ENCODE measurements at places on chromosomes 12 and 14. TPM values are rescaled to one million over a fixed set of nuclear protein-coding genes. Genes with fewer than 3 reads are reported as not detected.

- no peaks in the 10 kb centered on the region for H3K27me3 ChIP-seq
- H3K4me1 ChIP-seq, result no peaks in the 10 kb centered on the region
- no peak for DNase-seq
- H3K36me3 ChIP-seq, result no peaks in the 10 kb centered on the region
- no peak overlapping the region for H3K27ac ChIP-seq
These were observed 53.0 kb upstream of the BCL11B start for GRCh38 chr14:99325016-99325415.

GRCh38 chr12:50111395-50111692 lies 692 bp upstream of the COX14 start:
- H3K36me3 ChIP-seq, result no peaks in the 10 kb centered on the region
- DNase-seq, result no peak
- no peak overlapping the region for H3K4me3 ChIP-seq
- peak overlapping the region; percentile 45 for H3K27ac ChIP-seq
- H3K4me1 ChIP-seq, result no peaks in the 10 kb centered on the region

DNA sequence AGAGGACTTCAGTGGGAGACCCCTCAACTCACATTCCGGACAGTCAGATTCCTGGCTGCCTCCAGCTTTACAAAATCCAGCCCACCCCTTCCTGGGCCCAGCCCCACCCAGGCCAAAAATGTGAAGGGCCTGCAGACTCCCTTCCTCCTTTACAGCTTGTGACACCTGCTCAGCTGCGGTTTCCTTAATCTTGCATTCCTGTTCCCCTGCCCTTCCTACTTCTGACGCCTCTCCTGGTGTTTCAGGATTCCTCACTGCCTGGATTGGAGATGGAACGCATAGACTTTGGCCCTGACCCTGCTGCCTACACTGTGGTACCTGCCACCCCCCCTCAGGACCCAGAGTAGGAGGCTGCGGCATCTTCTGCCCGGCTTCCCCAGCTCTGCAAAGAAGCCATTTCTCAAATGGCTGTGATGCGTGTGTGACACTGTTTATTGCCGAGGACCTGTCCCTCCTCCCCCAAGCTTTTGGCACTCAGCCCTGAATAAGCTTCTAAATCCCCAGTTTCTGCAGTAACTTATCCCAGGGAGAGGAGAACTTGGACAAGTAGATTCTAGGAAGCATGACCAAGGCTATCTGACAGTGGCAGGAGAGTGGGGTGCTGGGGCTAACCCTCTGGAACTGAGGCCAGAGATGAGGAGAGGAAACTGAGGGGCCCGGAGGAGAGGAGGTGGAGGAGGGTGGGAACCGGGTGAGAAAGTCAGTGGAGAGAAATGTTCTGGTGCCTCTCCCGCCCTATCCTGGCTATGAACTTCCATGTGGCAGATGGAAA lies 24.9 kb upstream of the BCDIN3D start:
- no peaks in the 10 kb centered on the region for H3K36me3 ChIP-seq
- peaks cover 8% of the 10 kb centered on the region for H3K4me1 ChIP-seq
- no peaks in the 10 kb centered on the region for H3K27me3 ChIP-seq
- DNase-seq, result no peak
- no peak overlapping the region for H3K4me3 ChIP-seq
- peak overlapping the region; percentile 22 for H3K27ac ChIP-seq

- no peaks in the 10 kb centered on the region for H3K4me1 ChIP-seq
- no peak overlapping the region for H3K4me3 ChIP-seq
- H3K27ac ChIP-seq, result no peak overlapping the region
- H3K27me3 ChIP-seq, result no peaks in the 10 kb centered on the region
- no peak for DNase-seq
- no peaks in the 10 kb centered on the region for H3K36me3 ChIP-seq
These were observed 44.6 kb downstream of the SRGAP1 start for GRCh38 chr12:63888908-63889635.

DNA sequence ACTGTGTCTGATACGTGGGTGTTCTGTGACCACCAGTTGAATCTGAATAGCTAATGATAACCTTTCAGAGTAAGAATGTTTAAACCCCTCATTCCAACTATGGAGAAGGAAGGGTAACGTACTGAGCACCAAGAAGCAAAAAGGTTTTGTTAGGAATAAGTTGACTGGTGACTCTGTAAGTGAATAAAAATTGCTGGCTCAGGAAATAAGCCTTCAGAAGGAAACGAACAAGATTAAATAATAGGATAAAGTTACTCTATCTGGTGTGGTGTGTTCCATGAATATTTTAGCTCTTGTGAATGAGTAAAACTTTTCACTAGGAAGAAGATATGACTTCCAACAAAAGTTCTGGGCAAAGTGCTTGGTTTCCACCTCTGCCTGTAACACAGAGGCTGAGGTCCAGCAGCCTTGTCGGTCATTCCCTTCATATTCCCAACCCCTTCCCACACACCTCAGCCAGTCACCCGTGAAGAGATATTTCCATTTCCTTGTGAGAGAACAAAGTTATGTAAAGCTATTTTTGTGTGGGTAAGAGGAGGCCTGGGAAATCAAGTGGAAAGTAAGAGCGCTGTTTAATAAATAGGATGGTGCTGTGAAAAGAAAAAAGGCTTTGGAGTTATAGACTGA lies 47.1 kb downstream of the ARF6 start:
- H3K27ac ChIP-seq, result no peak overlapping the region
- H3K4me1 ChIP-seq, result no peaks in the 10 kb centered on the region
- no peaks in the 10 kb centered on the region for H3K27me3 ChIP-seq
- DNase-seq, result no peak
- no peak overlapping the region for H3K4me3 ChIP-seq

- DNase-seq, result no peak
- H3K36me3 ChIP-seq, result no peaks in the 10 kb centered on the region
- no peaks in the 10 kb centered on the region for H3K4me1 ChIP-seq
- no peak overlapping the region for H3K27ac ChIP-seq
- H3K27me3 ChIP-seq, result no peaks in the 10 kb centered on the region
- H3K4me3 ChIP-seq, result no peak overlapping the region
These were observed 23.0 kb downstream of the ZBTB39 start for GRCh38 chr12:56983386-56983785.

DNA sequence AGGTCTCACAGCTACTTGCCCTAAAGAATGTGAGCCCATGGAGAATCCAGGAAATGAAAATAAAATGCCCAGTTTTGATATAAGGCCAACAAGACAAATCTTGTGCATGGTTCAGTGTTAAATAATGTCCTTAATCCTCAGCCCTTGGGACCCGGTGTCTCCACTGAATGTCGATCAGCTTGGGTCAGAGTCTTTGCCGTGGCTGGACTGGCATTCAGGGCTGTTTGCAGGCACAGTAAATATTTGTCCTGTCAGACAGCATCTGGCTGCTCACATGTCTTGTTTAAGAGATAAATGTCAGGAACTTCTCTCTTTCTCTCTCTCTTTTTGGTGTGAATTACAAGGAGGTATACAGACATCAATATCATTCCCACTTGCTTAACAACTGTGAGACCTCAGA lies 452.5 kb downstream of the FUT8 start:
- no peaks in the 10 kb centered on the region for H3K36me3 ChIP-seq
- no peaks in the 10 kb centered on the region for H3K4me1 ChIP-seq
- no peak overlapping the region for H3K27ac ChIP-seq
- no peak for DNase-seq

DNA sequence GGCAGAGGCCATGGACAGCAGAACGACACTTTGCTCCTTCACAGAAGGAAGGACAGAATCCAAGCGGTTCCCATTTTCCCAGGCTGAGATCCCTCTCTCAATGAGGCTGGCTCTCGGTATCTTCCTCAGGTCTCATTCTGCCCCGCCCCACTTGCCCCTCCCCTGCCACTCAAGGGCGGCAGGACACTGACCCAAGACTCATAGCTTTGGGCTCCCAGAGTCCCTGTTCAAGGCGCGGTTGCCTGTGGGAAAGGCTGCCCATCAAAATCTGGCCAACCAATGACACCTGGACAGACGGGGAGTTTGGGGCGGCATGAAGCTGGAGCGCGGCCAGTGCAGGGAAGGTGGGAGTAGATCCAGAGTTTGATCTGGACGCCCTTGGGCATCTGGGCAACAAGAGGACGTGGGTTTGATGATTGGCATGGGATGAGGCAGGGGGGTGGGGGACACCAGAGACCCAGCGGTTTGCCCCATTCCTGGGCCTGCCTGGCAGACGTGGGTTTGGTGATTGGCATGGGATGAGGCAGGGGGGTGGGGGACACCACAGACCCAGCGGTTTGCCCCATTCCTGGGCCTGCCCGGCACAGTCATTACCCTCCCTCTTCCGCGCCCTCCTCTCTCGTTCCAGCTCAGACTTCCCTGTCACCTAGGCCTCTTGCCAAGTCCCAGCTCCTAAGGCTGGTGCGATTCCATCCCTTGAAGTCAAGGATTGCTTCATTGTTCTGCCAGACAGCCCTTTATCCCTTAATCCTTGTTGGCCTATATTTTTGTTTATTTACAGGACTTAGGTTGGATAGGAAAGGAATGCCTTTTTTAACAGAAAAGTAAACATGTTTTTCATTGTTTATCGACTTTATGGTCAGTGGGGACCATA lies 92.1 kb downstream of the NINJ2 start:
- peak overlapping the region; percentile 46 for H3K4me3 ChIP-seq
- H3K27ac ChIP-seq, result peak overlapping the region; percentile 82
- H3K36me3 ChIP-seq, result no peaks in the 10 kb centered on the region

DNA sequence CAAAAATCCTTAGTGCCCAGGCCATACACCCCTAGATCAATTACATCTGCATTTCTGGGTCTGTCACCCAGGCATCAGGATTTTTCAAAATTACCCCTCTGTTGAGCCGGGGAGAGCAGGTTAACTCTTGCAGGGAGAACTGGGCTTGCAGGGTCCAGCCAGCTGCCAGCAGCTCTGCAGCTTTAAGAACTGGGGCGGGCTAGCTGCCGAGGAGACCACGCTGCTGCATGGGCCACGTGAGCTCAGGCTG lies at the start of gene DGLUCY:
Gene DGLUCY, plus strand, starts transcription at position 245 of the 250 bp plus-strand sequence. CDS start 46,222 bp downstream, outside the sequence.
- H3K4me3 ChIP-seq, result peak within 1 kb of the TSS; percentile 41
- peak; percentile 71 for DNase-seq
- H3K27ac ChIP-seq, result peak within 1 kb of the TSS; percentile 92

DNA sequence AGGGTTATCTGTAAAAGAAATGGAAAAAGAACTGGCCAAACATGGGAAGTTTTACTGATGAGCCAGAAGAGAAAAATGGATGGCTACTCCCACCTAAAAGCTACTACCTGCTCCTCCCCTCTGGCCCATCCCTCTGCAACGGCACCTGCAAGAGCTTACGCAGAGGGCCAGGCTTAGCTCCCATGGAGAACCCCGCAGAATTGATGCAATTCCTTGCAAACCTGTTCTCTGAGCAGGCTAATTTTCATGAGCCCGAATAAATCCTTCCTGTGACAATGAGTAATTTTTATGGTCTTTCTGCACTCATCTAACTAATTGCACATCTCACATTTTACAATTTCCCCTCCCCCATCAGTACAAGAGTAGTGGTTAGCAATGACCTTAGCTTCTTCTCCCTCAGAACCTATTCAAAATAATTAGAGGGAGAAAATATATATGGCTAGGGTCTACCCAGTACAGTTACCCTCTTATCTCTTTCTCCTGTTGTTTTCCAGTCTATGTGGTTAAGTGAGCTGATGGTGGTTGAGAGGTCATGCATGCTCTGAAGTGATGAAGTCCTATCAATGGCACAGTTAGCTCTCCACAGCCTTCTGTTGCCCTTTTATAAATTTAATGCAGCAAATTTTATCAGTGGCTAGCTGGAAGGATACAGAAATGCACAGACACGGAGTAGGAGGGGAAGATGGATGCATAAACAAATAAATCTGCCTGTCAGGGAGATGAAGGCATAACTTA lies 67.7 kb upstream of the NTF3 start:
- H3K27ac ChIP-seq, result no peak overlapping the region
- H3K27me3 ChIP-seq, result no peaks in the 10 kb centered on the region
- H3K4me1 ChIP-seq, result no peaks in the 10 kb centered on the region
- DNase-seq, result no peak
- H3K4me3 ChIP-seq, result no peak overlapping the region
- H3K36me3 ChIP-seq, result no peaks in the 10 kb centered on the region

DNA sequence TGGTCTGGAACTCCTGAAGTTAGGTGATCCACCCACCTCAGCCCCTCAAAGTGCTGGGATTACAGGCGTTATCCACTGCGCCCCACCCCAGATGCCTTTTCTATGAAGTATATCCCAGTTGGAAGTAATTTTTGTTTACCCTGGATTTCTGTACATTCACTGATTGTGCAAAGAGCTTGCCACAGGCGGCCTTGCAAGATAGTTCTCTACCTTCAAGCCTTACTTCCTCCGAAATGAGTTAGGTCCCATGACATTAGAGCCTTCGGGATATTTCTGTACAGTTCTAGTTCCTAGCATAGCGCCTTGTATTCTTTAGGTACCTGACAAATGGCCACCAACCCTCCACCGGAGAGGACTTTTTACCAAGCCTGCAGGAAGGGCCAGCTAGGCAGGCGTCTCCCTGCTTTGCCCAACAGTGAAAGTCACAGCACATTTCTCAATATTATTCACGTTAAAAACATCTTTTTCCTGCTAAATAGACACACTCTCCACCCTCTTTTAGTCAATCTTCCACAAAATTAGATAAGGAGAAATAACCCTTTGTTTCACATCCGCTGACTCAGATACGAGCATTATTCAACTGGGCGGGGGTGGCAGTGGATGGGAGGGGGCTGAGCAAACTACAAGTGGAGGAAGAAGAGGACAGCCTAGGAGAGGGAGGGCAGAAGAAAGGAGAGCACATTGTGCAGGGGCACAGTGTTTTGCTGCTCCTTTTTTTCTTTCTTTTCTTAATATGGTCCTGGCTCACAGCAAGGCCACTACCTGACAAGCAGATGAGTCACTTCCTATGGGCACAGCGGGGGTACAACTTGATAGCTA lies 40.0 kb upstream of the CAPRIN2 start:
- H3K27ac ChIP-seq, result no peak overlapping the region
- no peaks in the 10 kb centered on the region for H3K4me1 ChIP-seq
- DNase-seq, result no peak

- DNase-seq, result no peak
- H3K36me3 ChIP-seq, result no peaks in the 10 kb centered on the region
- no peaks in the 10 kb centered on the region for H3K27me3 ChIP-seq
- H3K4me1 ChIP-seq, result no peaks in the 10 kb centered on the region
These were observed 48.4 kb downstream of the TSPAN11 start for GRCh38 chr12:30974746-30975500.

GRCh38 chr12:52660934-52661499 lies 9.0 kb upstream of the KRT2 start:
- no peak for DNase-seq
- H3K27ac ChIP-seq, result no peak overlapping the region
- H3K27me3 ChIP-seq, result peaks cover 14% of the 10 kb centered on the region
- no peaks in the 10 kb centered on the region for H3K36me3 ChIP-seq
- H3K4me1 ChIP-seq, result no peaks in the 10 kb centered on the region
- H3K4me3 ChIP-seq, result no peak overlapping the region

GRCh38 chr12:31984806-31985591 lies 25.8 kb downstream of the RESF1 start:
- no peaks in the 10 kb centered on the region for H3K27me3 ChIP-seq
- DNase-seq, result no peak
- H3K4me1 ChIP-seq, result no peaks in the 10 kb centered on the region
- no peak overlapping the region for H3K4me3 ChIP-seq
- peaks cover 12% of the 10 kb centered on the region for H3K36me3 ChIP-seq

Gene GEMIN2
- total RNA-seq, result 13.2 TPM

Gene KERA
- total RNA-seq, result not detected

Gene PRB3
- total RNA-seq, result not detected

Gene CISTR
- not detected for total RNA-seq

Gene KLHL33
- 0.77 TPM for total RNA-seq

Gene KIF5A
- 3.7 TPM for total RNA-seq

Gene RNASE1
- 3,158 TPM for total RNA-seq

Gene TMEM229B
- total RNA-seq, result 5.7 TPM
